ENCODE measurements at places on chromosomes 16 and 17.

DNA sequence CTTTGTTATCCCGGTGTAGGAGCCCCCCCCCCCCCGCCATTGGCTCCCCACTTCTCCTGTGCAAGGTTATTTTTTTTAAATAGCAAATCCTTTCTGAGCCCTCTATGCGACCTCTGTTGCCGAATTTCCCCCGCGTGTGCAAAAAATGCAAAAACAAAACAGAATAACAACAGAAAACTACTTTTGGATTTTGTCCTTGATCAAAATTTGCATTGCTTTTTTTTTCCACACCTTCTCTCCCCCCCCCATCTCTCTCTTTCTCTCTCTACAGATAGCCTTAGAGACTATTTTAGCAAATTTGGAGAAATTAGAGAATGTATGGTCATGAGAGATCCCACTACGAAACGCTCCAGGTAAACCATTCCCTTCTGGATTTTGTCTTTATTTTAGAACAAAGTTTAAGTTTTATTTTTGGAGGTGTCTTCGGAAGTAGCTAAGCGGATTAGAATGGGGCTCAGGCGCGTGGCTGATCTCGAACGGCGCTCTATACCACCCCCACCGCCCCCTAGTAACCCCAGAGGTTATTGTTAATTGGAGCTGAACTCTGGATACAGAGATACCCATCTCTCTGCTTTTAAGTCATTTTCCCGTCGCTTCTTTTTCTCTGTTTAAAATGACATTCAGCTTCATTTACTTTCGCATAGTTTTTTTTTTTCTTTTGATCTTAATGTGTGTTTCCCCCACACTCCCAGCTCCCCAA, 1.0 kb downstream of the MSI2 start:
- no peak for DNase-seq

- no peak for DNase-seq
These were observed 79.4 kb downstream of the IRF8 start for GRCh38 chr16:85978291-85978775.

DNA sequence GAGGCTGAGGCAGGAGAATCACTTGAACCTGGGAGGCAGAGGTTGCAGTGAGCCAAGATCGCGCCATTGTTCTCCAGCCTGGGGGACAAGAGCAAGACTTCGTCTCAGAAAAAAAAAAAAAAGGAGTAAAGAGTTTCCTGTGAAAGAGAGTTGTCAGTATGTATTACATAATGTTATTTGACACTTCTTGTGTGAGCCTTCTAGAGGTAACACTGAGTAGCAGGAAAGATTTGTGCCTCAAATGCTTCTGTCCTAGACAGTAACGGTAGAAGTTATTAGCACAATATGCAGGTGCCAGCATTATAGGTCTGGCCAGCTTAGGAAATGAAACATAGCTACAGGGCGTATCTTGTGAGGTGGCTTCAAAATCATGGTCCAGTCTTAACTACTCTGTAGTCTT, 6.2 kb downstream of the RPS6KB1 start:
- no peak for DNase-seq

GRCh38 chr17:28053725-28054124, 11.2 kb downstream of the NLK start:
- no peak for DNase-seq

DNA sequence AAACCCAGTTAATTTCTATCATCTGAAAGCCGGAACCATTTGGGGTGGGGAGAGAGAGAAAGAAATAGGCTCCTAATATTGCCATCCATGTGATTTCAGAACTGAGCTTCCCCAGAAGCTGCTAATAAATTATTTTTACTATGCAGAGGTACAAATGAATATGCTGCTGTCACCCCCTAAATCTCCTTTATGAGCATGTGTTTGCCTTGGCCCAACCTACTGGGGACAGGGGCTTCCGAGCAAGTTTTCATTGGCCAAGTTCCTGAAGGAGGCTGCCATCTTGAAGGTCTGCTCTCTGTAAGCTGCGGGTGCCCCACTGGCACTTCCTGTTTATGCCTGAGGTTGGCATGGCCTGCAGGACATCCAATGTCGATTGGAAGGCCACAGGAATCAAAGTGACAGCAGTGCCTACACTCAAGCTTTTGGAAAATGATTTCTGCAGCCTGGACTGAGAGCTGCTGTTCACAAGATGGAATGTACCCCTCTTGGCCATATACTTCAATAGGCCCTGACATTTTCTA, 194.7 kb downstream of the XYLT1 start:
- no peak for DNase-seq

- DNase-seq = no peak
These were observed 56.9 kb upstream of the LGALS9 start for GRCh38 chr17:27573971-27574525.

GRCh38 chr17:34140006-34140405, 115.1 kb upstream of the CCL2 start:
- DNase-seq = no peak

DNA sequence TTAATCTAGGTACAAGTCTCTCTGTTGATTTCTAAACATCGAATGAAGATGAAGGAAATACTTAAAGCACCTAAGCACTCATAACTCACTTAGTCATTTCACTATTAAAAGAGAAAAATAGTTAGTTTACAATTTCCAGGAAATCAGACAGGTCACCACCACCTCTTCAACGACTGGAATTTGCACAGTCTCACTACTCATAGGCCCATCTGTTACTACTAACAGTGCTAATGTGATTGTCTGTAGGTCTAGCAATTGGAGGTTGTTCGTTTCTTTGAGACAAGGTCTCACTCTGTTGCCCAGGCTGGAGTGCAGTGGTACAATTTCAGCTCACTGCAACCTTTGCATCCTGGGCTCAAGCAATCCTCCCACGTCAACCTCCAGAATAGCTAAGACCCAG, 444.6 kb downstream of the MAF start:
- no peak for DNase-seq

DNA sequence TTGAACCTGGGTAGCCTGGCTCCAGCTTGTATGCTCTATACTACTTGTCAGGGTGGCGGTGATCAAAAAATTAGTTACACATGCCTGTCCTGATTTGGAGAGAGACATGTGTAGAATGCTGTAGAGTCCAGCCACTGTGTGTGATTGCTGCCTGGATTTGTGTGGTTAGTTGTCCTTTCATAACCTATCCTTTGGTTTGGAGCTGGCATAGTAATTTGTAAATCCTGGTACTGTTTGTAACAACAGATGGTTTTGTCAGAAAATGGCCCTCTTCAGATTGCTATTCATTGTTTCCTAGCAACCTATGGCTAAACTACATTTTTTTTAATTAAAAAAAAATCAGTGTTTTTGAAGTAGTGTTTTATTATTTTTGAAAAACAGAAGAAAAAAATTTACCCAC, 30.5 kb downstream of the ETV4 start:
- DNase-seq = no peak

DNA sequence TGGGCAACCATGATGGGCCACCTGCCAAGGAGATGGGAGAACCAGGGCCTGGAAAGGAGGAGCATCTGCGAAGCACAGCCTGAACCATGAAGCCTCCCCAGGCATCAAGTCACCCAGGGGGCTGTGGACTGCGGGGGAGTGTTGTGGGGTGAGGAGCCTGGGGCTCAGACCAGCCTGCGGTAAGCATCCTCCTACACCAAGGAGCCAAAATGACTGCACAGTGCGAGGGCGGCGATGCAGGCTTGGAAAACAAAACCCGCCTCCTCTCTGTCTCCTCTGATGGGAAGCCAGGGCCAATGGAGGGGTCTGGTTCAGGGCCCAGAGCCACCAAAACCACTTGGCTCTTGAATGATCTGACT, 18.1 kb upstream of the MAF start:
- DNase-seq = no peak

- DNase-seq = no peak
These were observed 356.7 kb downstream of the SOX9 start for GRCh38 chr17:72477491-72477890.

Data from HS-5 (cell line).